ENCODE measurements at places on chromosomes 6 and 20.
A peak's percentile ranks its signal among the peaks of the same experiment; 100 is the strongest.

DNA sequence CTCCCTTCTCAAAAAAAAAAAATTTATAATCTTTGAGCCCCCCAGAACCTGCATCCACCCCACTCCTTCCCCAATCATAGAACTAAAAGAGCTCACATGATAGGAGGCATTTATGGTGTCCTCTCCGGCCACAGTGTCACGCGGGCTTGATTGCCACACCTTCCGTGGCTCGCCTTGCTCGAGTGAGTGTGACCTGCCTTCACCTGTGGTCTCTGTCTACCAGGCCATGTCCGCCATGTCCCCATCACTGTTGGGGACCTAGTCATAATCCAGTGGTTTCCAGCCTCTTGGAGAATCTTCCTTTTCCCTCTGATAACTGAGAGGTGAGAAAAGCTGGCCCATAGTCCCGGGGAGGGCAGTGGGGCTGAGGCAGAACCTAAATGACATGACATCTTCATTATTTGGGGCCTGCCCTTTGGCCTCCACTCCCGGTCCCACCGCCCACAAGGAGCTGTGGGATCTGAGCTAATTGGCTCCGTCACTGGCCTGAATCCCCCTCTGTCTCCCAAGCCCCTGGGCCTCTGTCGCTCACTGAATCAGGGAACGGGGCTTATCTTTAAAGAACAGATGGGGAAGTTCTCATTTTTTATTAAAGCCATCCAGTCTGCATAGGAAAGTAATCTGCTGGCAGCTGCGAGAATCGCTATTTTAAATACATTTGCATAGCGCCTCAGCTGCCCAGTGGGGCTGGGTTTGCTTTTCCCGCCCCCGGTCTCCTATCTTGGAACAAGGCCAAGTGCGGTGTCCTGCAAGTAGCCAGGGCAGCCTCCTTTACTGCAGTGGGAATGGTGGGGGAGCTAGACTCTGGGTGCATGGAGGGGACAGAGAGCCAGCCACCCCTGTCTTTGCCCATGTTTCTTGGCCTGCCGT is 197.6 kb upstream of the PMEPA1 start:
- peak; percentile 77 for DNase-seq

- no peak for DNase-seq
Measured at GRCh38 chr6:56766806-56767178, 124.1 kb upstream of the DST start.

GRCh38 chr20:17631576-17632319 is 50.3 kb downstream of the RRBP1 start:
- DNase-seq = no peak

DNA sequence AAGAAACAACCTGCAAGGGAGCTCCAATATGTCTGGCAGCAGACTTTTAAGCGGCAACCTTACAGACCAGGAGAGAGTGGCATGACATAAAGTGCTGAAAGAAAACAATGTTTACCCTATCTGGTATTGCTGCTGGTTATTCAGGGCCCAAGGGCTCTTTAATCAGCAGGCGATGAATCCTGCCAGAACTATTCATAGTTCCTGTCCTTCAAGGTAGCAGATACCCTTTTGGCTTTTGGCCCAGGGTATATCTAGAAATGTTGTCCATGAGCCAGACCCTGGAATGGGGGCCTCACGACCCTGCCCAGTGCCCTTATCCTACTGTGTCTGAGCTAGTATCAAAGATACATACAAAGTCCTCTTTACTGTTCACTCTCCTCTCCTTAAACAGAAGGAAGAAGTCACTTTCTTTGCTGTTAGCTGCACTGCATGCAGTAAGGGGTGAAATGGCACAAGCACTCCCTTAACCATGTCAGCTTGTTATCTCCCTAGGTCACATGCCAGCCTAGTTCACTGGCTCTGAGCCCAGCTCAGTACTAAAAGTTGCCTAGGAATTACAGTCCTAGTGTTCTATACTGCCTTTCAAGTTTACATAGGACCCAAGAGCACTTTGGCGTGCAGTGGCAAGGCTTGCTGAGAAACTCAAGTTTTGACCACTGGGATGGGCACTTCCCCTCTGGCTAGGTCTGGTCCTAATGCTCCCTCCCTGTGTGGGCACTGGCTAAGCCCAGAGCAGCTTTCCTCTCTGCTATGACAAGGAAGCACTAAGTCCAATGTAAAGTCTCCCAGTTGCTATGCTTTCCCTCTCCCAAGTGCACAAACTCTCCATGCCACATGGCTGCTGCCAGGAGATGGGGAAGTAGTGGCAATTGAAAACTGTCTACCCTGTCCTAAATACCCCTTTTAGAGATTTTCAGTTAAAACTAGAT is 122.0 kb downstream of the HTR1B start:
- DNase-seq = no peak

DNA sequence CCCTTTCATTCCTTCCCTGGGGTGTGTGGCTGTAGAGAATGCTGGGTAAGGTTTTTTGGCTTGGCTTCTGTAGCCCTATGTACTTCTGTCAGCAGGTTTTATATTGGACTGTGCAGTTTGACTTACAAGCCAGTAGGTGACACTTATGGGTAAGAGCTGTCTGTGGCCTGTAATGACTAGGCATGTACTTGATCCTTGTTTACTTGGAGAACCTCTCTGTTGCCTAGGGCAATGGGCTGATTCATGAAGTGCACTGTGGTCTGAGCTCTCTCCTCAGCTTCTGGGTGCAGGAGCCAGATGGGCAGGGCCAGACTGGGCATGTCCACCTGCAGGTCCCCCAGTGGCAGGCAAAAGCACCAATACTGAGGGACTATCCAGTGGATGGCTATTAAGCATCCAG is 544.6 kb downstream of the ADGRB3 start:
- DNase-seq = no peak

GRCh38 chr6:150176152-150176551 is 33.3 kb downstream of the PPP1R14C start:
- no peak for DNase-seq

DNA sequence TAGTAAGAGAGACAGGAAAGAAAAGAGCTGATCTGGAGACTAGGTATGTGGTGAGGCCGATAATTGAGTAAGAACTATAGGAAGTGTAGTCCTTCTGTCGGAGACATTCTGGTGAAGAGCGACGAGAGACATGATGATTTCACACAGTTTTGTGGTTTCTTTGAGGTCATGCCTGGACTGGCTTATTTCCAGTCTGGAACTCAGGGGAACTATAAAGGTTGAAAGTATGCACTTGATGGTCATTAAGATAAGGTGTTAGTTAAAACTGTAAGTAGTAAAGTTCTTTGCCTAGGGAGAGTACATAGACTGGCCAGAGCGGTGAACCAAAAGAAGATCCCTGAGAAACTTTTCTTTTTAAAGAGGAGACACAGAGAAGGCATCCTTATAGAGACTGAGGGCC is 68.8 kb downstream of the RFX6 start:
- DNase-seq = no peak

GRCh38 chr6:151265282-151265681 is 25.5 kb downstream of the AKAP12 start:
- no peak for DNase-seq

DNA sequence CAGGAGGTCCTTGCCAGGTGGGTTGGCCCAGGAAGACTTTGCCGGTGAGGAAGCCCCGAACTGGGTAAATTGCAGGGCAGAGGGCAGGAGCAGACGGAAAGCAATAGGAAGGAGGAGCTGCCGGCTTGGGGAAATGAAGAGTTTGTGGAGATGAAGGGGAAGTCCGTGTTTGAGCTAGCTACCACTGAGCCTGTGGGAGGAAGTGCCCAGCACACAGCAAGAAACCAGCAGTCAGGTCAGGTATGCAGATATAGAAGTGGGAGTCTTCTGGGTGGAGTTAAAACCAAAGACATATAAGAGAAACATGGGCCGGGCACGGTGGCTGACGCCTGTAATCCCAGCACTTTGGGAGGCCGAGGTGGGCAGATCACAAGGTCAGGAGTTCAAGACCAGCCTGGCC is 34.7 kb downstream of the CD24 start:
- DNase-seq = no peak

DNA sequence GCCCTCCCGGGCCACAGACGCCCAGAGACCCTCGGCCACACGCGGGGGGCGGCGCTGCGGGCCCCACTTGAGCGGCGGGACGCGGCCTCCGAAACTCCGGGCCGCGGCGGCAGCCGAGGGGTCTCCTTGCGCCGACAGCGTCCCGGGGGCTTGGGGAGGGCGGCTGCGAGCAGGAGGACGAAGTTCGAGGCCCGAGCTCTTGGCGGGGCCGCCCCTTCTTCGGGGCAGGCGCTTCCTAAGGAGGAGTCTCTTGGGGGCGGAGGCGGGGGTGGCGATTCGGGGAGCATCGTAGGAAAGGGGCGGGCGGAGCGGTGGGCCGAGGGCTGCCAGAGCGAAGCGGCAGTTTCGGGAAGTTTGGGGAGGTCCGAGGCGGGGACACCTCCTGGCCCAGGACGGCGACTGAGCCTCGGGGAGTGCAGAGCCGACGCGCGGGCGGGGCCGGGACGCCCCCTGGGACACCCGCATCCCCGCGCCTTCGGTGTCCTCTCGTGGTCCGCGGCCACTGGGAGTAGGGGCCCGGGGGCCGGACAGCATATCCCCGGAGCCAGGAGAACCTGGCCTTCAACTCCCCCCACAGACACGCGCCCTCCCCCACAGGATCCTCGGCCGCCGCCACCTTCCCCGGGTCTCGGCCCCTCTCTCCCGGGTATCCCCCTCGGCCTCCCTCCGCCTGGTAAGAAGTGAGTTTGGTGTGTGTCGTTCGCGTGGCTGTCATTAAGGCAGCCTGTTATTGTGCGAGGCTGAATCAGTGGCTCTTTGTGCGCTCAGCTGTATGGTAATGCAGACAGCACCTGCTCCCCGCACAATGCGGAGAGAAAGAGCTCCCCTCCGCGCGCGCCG is 613 bp upstream of the DLL1 start:
- DNase-seq = peak; percentile 60

- DNase-seq = no peak
Measured at GRCh38 chr6:81894306-81894705, 141.8 kb upstream of the TENT5A start.

DNA sequence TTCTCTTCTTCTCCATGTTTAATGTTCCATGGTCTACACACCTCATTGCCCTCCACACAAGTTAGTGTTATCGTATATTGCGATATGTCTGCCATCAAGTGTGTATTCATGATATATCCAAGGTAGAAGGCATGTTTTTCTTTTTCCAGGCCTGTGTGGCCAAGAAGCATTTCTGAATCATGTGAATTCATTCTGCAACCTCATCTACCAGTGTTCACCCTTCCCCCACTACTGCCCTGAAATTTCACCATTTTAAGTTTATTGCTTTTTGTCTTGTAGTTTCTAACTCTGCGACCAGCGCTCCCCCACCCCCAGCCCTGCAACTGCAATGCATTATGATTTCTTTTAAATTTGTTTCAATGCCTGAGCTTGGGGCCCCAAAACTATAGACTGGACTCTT is 618.0 kb upstream of the FLRT3 start:
- no peak for DNase-seq

Data from common myeloid progenitor, CD34-positive (primary cell).